ENCODE measurements at places on chromosomes 2 and 18.

GRCh38 chr2:108960006-108960405 lies 29.0 kb downstream of the EDAR start:
- no peak for DNase-seq

- DNase-seq, result no peak
Observed at GRCh38 chr2:1414121-1414520, 858 bp downstream of the TPO start.

DNA sequence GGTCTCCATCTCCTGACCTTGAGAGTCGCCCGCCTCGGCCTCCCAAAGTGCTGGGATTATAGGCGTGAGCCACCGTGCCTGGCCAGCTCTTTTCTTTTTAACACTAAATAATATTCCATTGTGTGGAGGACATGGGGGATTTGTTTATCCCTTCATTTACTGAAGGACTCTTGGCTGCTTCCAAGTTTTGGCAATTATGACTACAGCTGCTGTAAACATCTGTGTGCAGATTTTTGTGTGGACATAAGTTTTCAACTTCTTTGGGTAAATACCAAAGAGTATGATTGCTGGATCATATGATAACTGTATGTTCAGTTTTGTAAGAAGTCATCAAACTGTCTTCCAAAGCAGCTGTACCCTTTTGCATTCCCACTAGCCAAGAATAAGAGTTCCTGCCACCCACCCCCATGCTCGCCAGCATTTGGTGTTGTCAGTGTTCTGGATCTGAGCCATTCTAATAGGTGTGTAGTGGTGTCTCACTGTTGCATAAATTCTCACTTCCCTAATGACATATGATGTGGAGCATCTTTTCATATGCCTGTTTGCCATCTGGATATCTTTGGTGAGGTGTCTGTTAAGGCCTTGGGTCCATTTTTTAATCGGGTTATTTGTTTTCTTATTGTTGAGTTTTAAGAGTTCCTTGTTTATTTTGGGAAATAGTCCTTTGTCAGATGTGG lies 52.2 kb downstream of the TNFRSF11A start:
- DNase-seq, result no peak

DNA sequence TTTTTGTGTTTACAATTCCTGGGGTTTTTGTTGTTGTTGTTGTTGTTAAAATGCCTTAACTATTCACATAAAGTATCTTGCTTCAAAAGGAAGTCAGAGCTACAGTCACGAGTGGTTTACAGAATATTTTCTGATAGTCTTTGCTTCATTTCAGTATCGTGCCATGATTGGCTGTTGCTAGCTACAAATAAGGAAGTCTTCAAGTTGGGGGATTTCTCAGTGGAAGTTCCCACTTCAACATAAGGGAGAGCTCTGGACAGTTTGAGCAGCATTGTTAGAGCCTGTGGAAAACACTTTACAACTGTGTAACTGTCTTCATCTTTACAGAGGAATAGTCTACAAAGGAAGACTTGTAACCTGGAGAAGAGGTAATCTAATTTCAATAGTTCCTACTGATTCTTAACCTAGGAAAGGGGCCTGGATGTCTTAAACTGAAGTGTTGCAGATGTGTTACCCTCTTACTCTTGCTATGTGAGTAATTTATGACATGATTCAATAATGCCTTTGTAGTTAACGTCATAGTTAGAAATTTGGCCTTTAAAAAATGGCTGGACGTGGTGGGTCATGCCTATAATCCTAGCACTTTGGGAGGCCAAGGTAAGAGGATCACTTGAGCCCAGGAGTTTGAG lies 23.4 kb upstream of the TANK start:
- no peak for DNase-seq

All from NCI-H1694 (cell line).